ENCODE measurements at places on chromosomes 1 and 21.
A peak's percentile ranks its signal among the peaks of the same experiment; 100 is the strongest.

GRCh38 chr1:923131-923990 is at the start of gene SAMD11:
Gene SAMD11 (plus strand): TSS chr1:923923. CDS start chr1:924432, 509 bp downstream.
- peak; percentile 46 for DNase-seq

- no peak for DNase-seq
Observed at GRCh38 chr1:54239035-54239383, 39.0 kb downstream of the MRPL37 start.

DNA sequence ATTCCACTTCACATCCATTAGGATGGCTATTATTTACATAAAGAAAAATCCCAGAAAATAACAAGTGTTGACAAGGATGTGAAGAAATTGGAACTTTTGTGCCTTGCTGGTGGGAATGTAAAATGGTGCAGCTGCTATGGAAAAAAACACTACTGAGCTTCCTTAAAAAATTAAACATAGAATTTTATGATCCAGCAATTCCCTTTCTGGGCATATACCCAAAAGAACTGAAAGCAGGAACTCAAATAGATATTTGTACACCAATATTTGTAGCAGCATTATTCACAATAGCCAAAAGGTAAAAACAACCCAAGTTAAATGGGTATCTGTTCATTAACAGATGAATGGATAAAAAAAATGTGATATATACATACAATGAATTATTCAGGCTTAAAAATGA is 45.6 kb downstream of the WNT2B start:
- DNase-seq, result no peak

DNA sequence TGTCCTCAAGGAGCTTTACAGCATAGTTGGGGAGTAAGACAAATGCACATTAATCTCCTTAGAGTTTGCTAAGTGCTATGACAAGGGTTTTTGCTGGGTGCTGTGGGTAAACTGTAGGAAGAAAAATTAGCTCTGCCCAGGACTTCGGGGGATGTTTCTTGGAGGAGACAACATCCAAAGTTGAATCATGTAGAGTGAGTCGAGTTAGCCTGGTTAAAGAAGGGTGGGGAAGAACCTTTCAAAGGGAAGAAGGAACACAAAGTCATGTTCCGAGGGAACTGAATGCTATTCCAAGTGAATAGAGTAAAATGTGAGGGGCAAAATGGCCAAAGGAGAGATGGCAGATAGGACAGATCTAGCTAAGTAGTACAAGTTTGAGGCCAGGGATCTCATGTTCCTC is 17.1 kb downstream of the SPRTN start:
- DNase-seq, result no peak

DNA sequence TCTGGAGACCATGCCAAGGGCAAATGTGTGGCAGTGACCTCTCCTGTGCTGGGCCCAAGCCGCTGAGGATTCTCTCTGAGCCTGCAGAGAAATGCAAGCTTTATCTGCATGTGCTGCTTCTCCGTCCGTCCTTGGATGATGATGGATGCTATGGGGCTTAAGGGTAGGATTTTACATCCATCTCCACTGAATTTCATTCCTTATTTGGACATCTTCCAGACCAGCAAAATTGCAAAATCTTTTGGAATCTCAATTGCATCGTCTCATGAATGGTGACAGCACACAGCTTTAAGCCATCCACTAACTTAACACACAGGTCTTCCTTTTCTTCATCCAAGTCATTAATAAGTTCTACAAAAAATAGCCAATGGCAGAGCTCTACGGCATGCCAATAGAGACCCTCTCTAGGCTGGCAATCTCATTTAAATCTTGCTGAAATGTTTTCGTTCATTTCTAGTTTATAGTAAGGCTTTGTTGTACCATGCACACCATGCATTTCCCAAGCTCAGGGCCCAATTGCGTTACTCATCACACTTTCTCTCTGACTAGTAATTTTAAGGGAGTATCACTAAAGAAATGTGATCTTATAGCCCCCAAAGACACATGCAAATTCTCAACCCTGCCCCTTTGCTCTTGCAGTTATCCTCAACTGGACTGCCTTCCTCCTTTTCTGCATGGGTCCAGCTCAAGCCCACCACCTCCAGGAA is 11.1 kb downstream of the BATF3 start:
- no peak for DNase-seq

GRCh38 chr1:223421676-223422075 is 28.5 kb downstream of the CCDC185 start:
- DNase-seq, result no peak

- DNase-seq, result no peak
Observed at GRCh38 chr1:165207853-165208515, 148.5 kb downstream of the LMX1A start.

- DNase-seq, result no peak
Observed at GRCh38 chr1:156671804-156672203, 5.4 kb downstream of the NES start.

GRCh38 chr1:212699625-212700222 is at the start of gene BATF3:
Gene BATF3 (minus strand): TSS chr1:212699840. CDS start chr1:212699762, 78 bp downstream.
- DNase-seq, result peak; percentile 24

- peak; percentile 58 for DNase-seq
Observed at GRCh38 chr1:204162494-204163074, 3.6 kb downstream of the REN start.

DNA sequence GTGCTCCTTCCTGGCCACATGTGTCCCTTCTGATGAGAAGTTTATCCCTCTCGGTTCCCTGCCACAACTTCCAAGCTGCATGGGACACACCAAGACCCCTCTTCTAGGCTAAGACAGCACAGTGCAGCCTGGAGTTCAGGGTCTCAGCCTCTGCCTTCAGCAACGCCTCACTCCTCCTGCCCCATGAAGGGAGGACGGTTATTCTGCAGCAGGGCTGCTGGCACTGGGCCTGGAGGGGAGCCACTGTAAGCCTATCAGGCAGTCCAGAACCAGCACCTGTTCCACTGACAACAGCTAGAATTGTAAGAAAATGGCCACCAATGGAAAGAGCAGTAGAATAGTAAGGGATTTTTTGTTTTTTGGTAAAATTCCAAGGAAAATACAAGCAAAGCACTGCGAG is 72.3 kb downstream of the GALNT2 start:
- no peak for DNase-seq

GRCh38 chr1:66439031-66439740 is 94.8 kb upstream of the SGIP1 start:
- no peak for DNase-seq

DNA sequence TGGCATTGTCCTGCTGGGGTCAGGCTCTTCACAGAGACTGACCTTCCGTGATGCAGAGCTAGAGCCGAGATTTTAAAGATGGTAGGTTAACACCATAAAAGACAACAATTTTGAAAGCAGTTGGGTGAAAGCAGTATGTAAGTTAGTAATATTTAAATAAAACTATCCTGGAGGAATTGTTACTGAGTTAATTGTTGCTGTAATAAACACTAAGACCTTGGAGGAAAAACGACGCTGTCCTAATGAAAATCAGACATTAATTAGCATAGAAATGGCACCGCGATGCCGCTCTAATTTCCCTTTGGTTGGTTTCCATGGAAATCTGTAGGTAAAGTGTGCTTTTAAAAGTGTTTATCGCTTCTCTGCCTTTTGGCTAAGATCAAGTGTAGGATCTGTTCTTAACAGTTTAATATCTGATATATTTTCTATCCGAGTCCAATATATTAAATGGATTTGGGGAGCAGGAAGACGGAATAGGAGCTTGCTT is 745 bp upstream of the ANP32E start:
- DNase-seq, result no peak

DNA sequence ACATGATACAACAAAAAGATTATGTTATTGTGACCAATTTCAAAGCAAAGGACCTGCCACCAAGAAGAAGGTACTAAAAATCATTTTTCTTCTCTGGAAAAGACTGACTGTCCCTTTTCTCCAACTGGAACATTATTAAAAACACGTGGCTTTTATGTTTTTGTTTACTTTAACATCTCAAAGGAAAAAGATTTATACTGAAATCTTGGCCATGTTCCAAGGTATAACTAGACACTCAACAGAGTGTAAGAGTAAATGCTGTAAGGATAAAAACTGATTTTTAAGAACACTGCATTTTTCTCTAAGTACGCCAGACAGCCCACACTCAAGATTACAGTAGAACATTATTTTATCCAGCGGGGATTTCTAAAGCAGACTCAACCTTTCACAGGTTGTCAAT is 62.1 kb downstream of the BRWD1 start:
- DNase-seq, result no peak

- DNase-seq, result no peak
Observed at GRCh38 chr1:151312826-151313225, 14.4 kb downstream of the PI4KB start.

Data from T-helper 1 cell (primary cell).